ENCODE measurements at places on chromosomes 6 and 20. TPM values are rescaled to one million over a fixed set of nuclear protein-coding genes. Genes with fewer than 3 reads are reported as not detected.
A peak's percentile ranks its signal among the peaks of the same experiment; 100 is the strongest.

DNA sequence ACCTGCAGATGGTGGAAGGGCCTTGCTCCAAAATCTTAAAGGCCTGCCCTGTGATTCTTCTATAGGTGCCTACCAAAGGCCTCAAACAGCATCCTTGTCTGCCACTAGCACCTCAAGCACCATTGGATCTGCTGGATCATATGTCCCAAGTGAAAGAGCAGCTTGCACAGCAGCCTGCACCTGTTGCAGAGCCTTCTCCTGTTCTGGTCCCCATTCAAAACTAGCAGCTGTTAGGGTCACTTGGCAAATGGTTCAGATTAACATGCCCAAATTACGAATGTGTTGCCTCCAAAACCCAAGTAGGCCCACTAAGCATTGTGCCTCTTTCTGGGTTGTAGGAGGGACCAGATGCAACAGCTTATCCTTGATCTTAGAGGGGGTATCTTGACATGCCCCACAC, 99.6 kb upstream of the F13A1 start:
- no peak for DNase-seq

- DNase-seq = no peak
Measured at GRCh38 chr6:160798625-160799024, 96.6 kb downstream of the PLG start.

GRCh38 chr6:156719395-156719719, 57.8 kb upstream of the ARID1B start:
- DNase-seq = no peak

- DNase-seq = no peak
Measured at GRCh38 chr6:18495236-18495635, 108.1 kb downstream of the RNF144B start.

DNA sequence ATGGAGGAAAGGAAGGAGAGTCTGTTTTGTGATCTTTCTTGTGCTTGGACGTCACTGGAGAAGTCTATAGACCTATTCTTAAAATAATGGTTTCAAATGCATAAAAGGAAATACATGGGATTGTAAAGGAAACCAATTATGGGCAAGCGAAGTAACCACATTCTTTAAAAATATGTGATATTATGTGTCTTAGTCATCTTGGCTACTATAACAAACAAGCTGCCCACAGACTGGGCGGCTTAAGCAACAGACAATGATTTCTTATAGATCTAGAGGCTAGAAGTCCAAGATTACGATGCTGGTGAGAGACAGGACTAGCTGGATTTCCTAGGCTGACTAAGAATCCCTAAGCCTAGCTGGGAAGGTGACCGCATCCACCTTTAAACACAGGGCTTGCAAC, 49.4 kb upstream of the CD83 start:
- no peak for DNase-seq

DNA sequence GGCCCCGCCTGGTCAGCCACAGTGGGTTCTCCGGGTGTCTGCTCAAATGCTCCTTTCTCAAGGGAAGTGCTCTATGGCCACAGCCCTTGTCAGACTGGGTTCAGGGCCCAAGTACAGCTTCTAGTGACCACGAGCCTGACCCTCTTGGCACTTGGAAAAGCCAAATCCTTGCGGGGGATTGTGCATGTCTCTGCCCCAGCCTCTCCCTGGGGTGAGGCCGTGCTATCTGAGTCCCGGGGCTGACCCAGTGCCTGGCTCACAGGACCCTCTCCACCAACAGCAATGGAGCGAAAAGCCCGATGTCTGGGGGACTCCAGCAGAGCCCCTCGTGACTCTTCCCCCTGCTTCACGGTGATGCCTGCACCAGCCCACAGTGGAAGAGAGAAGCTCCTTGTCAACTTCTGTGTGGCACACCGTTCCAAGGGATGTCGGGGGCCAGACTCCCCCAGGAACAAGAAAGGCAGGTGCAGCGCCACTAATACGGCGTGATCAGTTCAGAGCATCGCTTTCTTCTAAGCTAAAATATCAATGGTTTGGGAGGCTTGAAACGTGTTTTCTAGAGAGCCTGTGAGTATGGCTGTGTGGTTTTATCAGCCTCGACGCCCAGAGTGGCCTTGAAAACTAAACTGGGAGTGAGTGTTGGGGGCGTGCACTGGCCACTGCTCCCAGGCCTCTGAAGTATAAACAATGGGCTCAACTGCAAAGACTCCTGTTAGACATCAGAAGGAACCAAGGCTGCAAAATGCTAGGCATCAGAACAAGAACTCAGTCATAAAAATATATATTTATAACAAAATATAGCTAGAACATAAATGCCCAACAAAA, 51.9 kb downstream of the DLL1 start:
- DNase-seq = no peak

GRCh38 chr20:44198872-44199271, 11.7 kb downstream of the OSER1 start:
- no peak for DNase-seq

GRCh38 chr6:145502416-145502815, 232.9 kb downstream of the EPM2A start:
- DNase-seq = peak; percentile 10

Gene GHRH
- total RNA-seq = not detected

Gene GSTA4
- 39.2 TPM for total RNA-seq

All from A673 (cell line).